ENCODE measurements at places on chromosomes 5 and 9.

DNA sequence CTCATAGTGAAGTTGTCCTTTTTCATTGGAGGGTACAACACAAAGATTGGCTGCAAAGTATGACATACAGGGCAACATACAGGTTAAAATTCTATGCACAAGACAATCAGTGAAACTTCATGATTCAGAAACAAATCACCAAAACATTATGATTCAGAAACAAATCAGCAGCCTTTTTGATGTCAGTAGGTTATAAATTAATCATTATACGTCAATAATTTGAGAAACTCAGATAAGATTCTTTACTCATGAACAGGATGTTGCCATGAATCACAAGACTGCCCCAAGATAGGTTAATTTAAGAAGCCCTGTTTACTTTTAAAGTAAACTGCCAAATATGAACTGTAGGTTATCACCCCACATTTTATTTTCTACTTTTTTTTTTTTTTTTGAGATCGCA is 62.2 kb upstream of the IL33 start:
- DNase-seq, result no peak

GRCh38 chr9:71608021-71608420 is 160.3 kb downstream of the CEMIP2 start:
- no peak for DNase-seq

- no peak for DNase-seq
Measured at GRCh38 chr5:123557907-123558306, 45.9 kb downstream of the CSNK1G3 start.

- DNase-seq, result no peak
Measured at GRCh38 chr9:2138646-2139045, 123.5 kb downstream of the SMARCA2 start.

Data from left kidney (tissue), 8 donors.